ENCODE measurements at places on chromosomes 7 and 10.

DNA sequence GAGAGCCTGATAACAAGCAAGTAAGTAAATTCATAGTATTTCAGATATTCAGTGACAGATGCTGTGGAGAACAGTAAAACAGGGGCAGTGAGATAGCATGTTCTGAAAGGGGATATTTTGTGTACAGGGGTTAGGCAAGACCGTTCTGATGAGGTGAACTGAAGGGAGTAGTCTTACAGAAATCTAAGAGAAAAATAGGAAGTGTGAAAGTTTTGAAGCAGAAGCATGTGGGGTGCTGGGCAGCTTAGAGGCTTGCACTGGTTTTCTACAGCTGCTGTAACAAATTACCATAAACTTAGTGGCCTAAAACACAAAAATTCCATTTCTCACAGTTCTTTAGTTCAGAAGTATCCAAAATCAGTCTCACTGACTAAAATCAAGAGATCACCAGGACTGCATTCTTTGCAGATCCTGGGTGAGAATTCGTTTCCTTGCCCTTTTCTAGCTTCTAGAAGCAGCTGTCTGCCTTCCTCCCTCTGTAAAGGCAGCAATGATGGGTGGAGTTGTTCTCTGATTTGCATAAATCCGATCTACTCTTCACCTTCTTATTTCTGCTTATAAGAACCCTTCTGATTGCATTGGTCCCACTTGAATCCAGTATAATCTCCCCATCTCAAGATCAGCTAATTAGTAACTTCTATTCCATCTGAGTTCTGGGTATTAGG lies 7.5 kb upstream of the KLF14 start:
- no peak for DNase-seq

DNA sequence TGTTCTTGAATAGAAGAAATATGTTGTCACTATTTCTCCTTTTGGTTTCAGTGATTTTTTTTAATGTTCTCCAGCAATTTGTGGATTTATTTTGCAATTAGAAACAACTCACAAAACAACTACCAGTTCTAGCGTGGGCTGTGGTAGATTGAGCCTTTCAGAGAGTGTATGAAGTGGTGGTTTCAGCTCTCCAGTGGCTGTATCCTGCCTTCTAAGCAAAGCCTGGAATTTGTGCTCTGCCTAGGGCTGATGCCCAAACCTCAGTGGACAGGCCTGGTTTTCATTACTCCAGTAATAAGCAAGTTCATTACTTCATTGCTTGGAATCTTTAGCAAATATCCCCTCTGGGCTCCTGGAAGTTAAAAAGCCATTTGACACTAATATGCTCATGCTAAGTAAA lies 35.9 kb downstream of the APBB1IP start:
- DNase-seq = no peak

DNA sequence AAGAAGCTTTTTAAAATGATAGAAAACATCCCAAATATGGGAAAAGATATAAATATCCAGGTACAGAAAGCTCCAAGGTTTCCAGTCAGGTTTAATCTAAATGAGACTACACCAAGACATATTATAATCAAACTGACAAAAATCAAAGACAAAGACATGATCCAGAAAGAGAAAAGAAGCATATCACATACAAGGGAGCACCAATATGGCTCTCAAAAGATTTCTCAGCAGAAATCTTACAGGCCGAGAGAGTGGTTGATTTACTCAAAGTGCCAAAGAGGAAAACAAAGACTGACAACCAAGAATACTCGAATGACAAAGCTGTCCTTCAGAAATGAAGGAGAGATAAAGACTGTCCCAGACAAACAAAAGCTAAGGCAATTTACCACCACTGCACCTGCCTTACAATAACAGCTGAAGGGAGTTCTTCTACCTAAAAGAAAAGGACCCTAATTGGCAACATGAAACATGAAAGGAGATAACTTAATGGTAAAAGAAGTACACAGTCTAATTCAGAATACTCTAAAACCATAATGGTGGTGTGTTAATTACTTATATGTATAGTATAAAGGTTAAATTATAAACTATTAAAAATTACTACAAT lies 25.4 kb downstream of the OR2A14 start:
- no peak for DNase-seq

GRCh38 chr7:14833707-14834106 lies 68.8 kb downstream of the DGKB start:
- DNase-seq = no peak

GRCh38 chr7:155296788-155297516 lies 726 bp upstream of the INSIG1 start:
- peak; percentile 81 for DNase-seq

DNA sequence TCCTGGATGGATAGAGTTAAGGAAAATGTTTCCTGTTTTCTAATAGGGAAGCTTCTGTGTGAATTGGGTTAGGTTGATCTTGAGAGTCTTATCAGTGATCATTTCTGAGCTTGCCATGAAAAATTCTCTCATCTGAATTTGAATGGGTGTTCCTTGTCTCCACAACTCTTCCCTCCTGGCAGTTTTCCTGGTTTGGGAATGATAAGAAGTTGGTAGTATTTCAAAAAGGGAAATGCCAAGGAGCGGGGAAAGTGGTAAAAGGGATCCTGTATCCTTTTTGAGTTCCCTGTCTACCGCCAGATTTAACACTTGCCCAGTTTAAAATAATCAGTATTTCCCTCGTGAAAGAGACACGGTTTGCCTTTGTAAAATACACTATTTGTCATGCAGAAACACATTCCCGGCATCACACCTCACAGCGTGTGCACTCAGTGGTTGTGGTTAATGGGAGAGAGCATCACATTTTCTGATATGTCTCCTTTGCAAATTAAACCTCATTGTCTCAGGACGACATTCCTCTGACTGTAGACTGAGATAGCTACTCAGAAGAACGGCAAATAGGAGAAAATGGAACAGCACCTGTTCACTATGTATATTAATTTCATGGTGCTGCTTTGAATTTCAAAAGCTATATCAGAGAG lies 113.2 kb upstream of the IFRD1 start:
- no peak for DNase-seq

- no peak for DNase-seq
Measured at GRCh38 chr10:10317151-10317550, 700.5 kb upstream of the CELF2 start.

GRCh38 chr10:36224431-36224985 lies 582.4 kb upstream of the FZD8 start:
- DNase-seq = no peak

GRCh38 chr10:97497572-97498075 lies 598 bp downstream of the MMS19 start:
- peak; percentile 77 for DNase-seq

DNA sequence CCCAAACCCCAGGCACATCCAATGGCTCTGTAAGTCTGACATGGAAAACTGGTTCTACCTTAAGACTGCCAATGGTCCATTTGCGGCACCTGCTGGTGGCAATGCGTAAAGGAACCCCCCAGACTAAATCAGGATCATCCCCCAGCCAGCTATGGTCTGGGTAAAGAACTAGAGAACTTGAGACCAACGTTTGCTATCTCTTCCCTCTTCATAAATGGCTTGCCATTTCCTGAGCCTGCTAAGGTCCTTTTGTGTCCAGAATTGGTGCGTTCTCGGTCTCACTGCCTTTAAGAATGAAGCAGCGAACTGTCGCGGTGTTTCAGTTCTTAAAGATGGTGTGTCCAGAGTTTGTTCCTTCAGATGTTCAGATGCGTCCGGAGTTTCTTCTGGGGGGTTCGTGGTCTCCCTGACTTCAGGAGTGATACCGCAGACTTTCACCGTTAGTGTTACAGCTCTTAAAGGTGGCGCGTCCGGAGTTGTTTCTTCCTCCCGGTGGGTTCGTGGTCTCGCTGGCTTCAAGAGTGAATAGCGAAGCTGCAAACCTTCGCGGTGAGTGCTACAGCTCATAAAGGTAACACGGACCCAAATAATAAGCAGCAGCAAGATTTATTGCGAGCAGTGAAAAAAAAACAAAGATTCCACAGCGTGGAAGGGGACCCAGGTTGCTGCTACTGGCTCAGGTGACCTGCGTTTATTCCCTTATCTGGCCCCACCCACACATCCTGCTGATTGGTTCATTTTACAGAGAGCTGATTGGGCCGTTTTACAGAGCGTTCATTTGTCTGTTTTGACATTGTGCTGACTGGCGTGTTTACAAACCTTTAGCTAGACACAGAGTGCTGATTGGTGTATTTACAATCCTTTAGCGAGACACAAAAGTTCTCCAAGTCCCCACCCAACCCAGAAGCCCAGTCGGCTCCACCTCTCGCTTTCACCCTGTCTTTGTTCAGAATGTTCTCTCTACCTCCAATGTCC lies 95.4 kb downstream of the ELMO1 start:
- peak; percentile 69 for DNase-seq

- DNase-seq = no peak
Measured at GRCh38 chr10:129184196-129184595, 282.8 kb upstream of the MGMT start.

DNA sequence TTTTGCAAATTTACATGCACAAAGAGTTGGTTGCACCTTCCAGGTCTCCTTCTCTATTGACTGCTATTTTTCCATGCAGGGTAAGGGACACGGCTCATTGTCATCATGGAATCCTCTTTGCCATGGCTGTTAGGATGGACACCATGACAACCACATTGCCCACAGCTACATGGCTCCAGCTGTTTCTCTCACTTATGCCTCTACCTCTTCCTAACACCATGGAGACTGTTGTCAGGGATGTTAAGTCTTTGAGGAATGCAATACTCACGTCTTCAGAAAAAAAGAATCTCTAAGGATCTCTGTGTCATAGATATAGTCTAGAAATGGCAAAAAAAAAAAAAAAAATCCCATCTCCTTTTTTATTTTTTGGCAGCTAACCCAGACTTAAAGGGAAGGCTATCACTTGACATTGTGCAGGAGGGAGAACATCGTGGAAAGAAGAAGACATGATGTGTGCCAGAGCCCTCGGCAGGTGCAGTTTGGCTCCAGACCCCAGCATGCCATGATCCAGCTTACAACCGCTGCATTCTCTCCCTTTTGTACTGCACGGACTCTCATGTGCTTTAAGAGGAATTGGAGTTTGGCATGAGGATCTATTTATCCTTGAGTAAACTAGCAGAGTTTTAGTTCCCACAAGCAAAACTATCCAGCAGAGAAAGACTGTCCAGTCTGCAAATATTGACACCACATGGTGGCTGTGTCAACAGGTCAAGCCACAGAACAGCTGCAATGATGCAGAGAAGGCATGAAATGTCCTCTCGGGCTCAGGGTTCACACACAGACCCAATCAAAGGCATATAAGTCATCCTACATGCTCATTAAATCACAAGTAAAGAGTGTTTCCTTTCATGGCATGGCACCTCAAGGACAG lies 70.8 kb downstream of the FRMD4A start:
- DNase-seq = no peak

DNA sequence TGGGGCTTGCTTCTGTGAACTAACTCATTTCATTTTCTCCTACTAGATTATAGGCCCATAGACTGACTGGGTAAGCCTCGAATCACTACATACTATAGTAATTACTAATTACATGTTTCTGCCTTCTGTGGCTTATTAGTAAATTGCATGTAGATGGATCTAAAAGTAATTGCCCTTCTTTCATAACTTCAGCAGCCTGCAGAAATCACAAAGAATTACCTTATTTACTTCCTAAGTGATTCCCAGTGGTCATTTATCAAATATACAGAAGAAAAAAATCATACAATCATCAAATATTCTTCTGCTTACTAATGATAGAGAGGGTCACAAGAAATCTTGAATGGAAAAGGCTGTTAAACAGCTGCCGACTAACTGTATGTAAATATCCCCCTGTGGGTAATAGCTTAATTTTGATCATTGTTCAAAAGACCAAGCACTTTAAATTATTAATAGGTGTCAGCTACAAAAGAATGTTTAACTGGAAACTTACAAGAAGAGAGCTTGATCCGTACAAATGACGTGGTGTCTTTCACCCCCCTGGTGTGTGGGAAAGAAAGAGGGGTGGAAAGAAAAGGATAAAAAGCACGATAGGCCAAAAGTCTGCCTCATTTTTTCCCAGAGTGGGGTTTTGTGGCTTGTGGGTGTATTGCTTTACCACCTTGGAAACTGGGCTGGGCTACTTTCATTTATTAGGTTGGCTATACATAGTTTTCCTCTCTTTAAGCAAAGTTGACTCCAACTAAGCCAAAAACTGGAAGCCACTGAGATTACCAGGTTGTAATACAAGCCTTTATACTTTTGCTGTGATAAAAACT lies 361.8 kb upstream of the ZMIZ1 start:
- no peak for DNase-seq

- peak; percentile 61 for DNase-seq
Measured at GRCh38 chr7:92448205-92448747, 994 bp downstream of the GATAD1 start.

- DNase-seq = no peak
Measured at GRCh38 chr10:118551535-118552100, 43.8 kb downstream of the PRLHR start.

GRCh38 chr10:77578583-77579227 lies 58.9 kb downstream of the KCNMA1 start:
- DNase-seq = no peak

DNA sequence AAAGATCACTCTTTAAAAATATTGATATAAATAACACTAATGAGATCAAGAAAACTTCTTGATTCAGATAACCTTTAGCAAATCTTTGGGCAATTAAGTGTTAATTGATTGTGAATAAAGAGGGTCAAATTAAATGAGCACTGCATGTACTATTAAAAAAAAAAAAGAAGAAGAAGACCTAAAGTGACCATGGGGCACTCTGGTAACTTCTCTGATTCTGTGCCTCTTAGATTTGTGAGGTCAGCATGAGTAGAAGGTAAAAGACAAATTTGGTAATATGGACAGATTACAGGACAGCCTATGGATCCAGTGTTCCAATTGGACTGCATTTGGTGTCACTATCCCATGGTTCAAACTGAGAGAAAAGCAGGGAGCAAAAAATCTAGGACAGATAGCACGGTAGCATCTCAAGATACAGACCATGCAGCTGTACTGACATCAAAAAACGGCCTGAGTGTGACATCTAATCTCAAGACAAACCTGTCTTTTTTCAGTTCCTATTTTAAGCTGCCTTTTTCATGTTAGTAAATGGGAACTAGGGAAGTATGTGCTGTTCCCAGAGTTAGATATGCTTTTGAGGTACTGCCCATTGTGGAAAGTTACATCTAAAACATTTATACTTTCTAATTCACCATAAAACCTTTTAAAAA lies 128.0 kb downstream of the KCND2 start:
- DNase-seq = no peak

DNA sequence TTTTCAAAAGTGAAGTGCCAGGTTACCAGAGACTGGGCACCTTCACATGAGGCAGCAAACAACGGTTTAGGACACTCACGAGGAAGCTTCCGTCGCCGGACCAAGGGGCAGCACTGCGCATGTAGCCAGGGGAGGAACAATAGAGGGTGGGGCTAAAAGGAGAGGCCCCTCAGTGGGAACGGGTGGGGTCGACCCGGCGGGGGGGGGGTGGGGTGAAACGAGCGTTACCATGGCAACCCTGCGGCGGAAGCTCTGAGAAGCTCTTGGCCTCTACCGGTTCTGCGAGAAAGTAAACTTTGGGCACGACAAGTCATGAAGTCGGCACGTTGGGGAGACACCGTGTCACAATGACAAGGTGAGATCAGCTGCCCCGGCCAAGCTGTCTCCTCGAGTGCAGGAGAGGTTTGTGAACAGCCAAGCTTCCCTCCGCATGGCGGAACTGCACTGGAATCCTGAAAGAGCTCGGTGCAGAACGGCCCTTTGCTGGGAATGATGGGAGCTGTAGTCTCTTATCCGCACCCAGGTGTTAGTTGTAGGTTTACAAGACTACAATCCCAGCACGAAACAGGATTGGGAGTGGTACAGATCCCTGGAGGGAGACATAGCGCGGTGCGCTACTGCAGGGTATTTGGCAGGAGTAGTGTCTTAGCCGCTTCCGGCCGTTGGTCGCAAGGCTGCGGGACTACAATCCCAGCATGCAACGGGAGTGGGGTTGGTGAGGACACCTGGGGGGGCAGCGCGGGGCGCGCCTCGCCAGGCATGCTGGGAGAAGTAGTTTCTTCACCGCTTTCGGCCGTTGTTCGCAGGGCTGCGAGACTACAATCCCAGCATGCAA lies 72.8 kb upstream of the ZNF722 start:
- peak; percentile 93 for DNase-seq

Data from activated naive CD4-positive, alpha-beta T cell treated with anti-CD3 and anti-CD28 coated beads, Interleukin-2, amount 50 U/mL, for 16 hours (primary cell).